ENCODE measurements at places on chromosomes 5 and 9.

DNA sequence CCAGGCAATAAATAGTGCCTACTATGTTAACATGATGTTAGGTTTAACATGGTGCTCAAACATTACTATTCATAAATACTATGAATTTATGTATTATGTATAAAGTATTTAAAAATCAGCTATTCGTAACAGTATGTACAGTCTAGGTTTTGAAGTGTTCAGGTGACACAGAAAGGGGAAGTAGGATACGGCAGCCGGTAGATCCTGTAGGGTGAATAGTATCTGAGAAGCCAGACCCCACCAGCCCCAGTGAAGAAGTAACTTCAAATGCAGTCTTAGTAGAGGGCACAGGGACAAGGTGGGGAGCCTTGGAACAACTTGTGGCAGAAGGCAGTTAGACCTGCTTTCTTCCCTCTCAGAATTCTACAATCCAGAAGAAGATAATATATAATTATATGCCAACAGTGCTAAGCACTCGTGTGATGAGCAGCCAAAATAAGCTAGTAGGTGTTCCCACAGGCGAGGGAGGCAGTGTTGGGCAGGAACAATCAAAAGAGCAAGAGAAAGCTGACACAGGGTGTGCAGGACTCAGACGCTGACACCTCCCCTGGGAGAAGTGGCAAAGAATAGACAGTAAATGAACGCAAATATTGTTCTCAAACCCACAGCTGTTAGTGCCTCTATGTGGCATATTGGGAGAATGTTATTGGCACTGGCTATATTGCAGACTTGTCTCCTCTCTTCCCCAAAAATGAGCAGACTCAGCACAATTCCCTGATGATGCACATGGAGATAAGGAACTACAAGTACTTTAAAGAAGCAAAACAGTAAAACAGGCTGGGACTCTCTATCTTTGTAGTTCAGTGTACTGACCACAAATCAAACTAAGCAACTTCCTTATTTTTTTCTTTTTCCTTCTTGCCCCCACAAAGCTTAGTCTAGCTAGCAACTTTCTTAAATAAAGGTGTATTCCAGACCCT is 4.6 kb downstream of the ZNF367 start:
- DNase-seq = no peak

DNA sequence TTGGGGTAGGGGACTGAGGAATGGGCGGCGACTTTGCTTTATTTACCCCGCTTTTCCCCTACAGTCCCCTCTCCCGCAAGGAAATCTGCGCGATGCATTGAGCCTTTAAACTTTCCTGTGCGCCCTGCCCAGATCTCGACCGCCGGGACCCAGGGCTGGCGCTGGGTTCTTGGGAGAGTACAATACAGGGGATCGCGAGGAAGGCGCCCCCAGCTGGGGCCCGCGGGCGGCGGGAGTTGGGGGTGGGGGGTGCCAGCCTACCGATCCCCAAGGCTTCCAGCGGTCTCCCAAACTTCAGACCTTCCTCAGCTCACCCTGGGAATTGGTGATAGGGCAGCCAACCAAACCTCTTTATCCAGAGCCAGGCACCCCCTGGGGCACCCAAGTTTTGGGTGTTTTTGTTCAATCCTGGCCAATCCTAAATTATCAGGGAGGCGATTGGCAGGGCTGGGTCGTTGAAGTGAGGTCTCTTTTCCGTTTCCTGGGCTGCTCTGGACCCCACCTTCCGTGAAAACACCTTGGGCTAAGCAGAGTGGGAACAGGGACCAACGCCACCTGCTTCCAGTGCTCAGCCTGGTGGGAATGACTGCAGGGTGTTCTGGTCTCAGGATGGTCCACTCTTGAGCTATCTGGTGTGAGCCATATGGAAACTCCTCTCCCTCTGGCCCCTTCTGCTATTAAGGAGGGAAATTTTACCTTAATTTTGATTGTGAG is 51.4 kb upstream of the DAB2IP start:
- DNase-seq = no peak

- DNase-seq = no peak
Measured at GRCh38 chr9:21777701-21778100, 24.7 kb upstream of the MTAP start.

DNA sequence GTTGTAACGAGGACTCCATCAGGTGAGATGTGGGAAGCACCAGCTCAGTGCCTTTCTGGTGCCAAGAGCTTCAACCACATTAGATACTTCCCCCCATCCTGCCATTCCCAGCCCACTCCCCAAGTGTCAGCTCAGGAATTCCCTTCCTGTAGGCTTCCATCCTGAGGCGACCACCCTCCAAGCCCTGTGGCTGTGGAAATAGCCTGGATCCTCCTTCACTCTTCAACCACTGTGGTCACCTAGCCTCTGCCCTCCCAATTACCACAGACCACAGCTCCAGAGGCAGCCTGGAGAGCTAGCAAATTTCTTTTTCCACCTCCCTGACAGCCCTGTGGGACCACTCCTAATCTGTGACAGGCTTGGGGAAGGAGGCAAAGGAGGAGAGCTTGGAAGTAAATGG is 219.8 kb upstream of the MAP3K1 start:
- no peak for DNase-seq

GRCh38 chr5:133881576-133882388 is 86.6 kb downstream of the C5orf15 start:
- DNase-seq = no peak

GRCh38 chr5:110549301-110549700 is 177.2 kb downstream of the TMEM232 start:
- DNase-seq = no peak

DNA sequence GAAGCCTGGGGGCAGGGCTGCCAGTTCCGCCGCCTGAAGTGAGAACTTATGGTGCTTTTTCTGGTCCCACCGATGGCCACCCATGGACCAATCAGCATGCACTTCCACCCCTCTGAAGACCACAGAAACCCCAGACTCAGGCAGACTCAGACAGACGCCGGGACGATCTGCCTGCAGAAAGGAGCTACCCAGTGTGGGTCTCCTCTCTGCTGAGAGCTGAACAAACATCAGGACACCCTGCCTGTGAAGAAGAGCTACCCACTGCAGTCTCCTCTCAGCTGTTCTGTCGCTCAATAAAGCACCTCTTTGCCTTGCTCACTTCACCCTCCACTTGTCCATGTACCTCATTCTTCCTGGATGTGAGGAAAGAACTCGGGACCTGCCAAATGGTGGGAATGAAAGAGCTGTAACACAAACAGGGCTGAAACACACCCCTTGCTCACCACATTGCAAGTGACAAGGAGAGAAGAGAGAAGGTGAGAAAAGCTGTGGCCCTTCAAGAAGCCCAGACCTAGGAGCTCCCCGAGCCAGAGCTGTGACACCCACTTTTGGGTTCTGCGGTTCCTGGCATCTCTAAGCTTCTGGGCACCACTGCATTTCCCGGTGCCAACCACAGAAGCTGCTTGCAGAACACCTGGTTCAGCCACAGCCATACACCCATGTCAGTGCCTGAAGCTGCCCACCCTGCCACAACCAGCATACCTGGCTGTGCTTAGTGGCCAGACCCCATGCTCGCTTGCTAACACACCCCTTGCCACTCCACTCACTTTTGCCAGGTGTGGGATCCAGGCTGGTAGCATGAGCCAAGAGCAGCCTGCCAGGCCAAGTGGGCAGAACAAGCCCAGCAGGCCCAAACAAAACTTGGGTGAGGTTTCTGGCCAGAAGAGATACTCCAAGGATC is 114.3 kb upstream of the TSLP start:
- DNase-seq = no peak

DNA sequence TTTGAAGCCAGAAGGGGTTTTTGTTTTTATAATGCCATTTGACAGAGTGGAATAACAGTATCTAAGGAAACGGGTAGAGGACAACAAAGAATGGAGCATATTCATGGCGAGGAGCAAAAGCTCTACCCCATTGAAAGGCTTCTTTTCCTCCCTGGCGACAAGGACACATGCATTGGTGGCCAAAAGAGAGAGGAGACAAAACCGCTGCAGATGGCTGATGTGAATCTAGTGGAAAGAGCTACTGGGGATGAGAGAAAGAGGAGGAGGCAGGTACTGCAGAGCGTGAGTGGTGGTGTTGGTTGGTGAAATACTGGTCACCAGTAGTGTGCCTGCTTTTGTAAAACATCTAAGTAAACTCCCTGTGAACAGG is 491 bp downstream of the APC start:
- no peak for DNase-seq

GRCh38 chr5:67528953-67529352 is 332.4 kb upstream of the CD180 start:
- DNase-seq = no peak

GRCh38 chr9:92147030-92147851 is 32.0 kb upstream of the SPTLC1 start:
- no peak for DNase-seq
